ENCODE measurements at places on chromosomes 5 and 9.

GRCh38 chr9:137075275-137075775, 2.0 kb upstream of the UAP1L1 start:
- no peak for DNase-seq

DNA sequence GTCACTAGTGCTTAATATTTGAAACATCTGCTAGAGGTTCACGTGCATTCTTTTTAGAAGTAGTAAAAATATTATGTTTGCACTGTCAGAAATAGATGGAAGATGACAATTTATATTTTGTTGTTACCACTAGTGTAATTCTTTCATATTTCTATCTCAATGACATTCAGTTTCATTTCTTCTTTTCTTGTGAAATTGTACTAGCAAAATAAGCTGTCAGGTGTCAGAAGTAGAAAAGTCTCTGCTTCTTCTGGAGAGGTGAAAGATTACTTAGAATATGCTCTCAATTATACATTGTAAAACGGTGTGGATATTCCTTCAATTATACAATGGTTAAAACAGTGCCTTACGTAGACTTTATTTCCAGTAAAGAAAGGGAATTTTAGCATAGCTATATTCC, 395.4 kb downstream of the CSNK1G3 start:
- no peak for DNase-seq

DNA sequence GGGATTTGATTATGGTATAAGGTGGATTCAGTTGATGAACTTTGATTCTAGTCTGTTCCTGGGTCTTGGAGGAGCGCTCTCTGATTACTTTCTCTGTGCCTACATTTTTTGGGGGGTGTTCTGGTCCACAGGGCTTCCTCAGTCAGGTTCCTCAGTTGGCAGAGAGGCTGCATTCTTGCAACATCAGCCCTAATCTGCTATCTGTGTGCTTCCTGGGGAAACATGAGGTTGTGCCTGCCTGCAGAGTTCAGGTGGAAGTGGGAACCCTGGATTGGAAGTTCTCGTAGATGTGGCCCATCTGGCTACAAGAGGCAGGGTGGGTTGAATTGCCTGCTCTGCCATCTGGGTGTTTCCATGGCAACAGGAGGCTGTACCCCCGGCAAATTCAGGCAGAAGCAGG, 24.5 kb downstream of the POLK start:
- DNase-seq, result peak; percentile 19

DNA sequence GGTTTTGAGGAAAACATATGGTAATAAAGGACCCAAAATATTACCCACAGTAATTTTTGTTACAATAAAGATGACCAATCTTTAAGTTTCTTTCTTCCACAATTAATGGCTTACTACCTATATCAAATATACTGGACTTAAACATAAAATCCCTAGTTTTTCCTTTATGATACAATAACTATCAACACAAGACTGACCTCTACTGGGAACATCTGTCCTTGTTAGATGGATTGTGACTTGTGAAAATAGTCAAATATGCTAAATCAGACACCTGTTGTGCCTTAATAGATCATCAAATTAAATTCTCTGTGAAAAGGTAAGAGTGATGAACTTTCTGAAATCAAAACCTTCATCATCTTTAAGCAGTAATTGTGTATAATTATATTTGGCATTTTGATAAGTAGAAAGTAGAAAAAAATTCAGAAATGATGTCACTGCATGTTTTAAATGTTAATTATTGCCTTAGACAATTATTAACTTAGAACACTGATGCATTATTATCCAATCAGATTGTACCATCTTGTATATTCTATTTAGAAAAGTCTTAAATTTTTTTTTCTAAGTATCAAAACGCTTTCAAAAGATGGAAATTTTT, 113.6 kb downstream of the DEPDC1B start:
- no peak for DNase-seq

- no peak for DNase-seq
Observed at GRCh38 chr9:112815868-112816267, 65.3 kb downstream of the SNX30 start.
